ENCODE measurements at places on chromosomes 7 and 10.
A peak's percentile ranks its signal among the peaks of the same experiment; 100 is the strongest.

DNA sequence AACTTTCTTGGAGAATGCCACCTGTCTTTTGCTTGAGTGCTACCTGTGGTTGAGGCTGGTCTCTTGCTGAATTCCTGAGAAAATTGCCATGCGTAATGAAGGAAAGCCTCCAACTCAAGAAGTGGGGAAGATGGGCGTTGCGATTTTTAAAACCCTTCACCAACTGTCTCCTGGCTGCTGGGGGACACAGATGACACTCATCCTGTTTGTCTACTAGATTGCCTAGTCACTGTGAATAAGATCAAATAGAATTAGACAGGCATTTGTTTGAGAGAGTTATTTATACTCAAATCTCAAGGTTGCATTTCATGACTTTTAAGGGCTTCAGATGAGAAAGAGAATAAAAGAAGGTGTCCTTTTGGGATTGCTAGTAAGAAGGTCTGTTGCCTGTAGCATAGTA, 84.3 kb upstream of the MTPN start:
- DNase-seq: no peak

- DNase-seq: no peak
Observed at GRCh38 chr10:125840955-125841354, 17.6 kb downstream of the BCCIP start.

GRCh38 chr7:2939193-2939885, 95.2 kb upstream of the GNA12 start:
- DNase-seq: no peak

- DNase-seq: no peak
Observed at GRCh38 chr7:12518920-12519681, 51.4 kb upstream of the SCIN start.

GRCh38 chr10:124576526-124577420, 115.2 kb downstream of the LHPP start:
- no peak for DNase-seq

DNA sequence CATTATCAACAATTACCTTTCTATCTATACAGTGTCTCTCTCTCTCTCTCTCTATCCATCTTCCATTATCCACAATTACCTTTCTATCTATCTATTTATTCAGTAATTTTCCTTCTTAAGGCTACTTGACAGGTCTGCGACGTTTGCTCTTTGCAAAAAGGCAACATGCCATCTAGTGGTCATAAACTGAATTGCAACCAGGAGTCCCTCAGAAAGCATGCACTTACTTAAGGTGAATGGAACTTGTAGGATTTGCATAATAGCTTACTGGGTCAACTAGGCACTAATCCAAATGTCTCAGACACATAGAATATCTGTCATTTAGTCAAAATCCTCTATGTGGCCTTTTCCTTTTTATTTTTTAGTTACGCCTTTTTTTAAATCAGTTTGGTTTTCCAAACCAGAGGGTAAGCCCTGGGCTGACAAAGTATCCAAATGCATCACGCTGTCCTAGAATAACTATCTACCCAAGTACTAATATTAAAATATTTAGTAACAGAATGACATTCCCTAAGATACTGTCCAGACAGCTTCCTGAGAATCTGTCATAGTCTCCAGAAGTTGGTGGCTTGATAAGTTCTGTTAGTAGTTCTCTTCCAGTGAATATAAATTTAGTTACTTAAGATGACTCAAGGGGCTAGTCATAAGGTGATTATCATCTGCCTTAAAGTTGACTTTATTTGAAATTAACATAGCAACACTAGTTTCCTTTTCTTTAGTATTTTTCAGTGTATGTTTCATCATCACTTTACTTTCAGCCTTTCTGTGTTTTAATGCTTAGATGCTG, 208.3 kb downstream of the PPP1R3A start:
- DNase-seq: no peak

- no peak for DNase-seq
Observed at GRCh38 chr10:131644864-131645658, 255.7 kb upstream of the PPP2R2D start.

GRCh38 chr7:17677408-17677807, 262.9 kb downstream of the SNX13 start:
- no peak for DNase-seq

DNA sequence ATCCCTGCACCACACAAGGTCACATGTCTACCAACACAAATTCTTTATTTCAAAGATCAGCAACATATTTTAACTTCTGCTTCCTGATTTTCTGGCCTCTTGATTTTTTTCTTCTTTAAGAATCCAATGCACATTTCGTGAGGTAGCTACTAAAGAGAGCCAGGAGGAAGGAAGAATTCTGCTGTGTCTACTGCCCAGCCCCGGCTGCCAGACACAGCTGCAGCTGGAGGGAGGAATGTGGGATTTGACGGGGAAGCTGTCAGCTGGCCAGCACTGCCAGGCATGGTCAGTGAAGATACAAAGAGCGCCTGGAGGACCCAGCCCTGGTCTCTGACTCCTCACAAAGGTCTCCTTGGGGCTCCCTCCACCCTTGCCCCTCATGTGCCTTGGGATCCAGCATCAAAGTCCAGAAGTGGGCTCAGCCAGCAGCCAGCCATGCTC, 6.9 kb upstream of the AOC1 start:
- peak; percentile 23 for DNase-seq

DNA sequence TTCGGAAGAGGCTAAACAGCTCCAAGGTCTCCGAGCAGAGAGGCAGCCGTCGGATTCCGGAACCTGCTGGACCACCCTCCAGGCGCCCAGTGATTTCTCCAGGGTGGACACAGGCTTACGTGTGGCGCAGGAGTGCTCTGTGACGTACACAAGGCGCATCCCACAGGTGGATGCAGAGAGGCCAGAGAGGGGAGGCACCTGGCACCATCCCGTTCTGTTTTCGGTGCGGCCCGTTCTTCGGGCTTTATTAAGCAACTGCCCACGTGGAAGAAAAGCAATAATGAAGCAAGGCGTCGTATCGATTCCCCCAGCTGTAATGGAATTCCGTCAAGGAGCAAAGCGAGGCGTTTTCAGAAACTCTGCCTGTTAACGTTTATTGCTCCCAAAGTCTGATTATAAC, 163.6 kb downstream of the PTPRN2 start:
- no peak for DNase-seq

DNA sequence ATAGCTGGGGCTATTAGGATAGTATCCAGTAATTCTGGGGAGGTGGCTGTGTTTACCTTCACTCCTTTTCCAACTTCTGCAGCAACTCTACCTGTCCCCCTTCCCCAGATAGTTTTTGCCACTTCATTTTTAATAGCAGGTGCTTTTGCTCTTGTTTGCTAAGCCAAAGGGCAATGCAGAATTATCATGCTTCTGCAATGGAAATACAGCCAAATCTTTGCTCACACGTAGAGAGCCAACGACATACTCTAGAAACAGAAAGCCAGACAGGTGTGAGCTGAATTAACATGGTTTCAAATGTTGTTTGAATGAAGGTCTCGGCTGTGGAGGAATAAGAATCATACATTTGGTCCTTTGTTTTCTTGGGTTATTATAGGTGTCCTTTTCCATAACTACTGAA, 14.4 kb downstream of the PLEKHS1 start:
- no peak for DNase-seq

- peak; percentile 65 for DNase-seq
Observed at GRCh38 chr7:139108266-139109187, 993 bp downstream of the ZC3HAV1 start.

DNA sequence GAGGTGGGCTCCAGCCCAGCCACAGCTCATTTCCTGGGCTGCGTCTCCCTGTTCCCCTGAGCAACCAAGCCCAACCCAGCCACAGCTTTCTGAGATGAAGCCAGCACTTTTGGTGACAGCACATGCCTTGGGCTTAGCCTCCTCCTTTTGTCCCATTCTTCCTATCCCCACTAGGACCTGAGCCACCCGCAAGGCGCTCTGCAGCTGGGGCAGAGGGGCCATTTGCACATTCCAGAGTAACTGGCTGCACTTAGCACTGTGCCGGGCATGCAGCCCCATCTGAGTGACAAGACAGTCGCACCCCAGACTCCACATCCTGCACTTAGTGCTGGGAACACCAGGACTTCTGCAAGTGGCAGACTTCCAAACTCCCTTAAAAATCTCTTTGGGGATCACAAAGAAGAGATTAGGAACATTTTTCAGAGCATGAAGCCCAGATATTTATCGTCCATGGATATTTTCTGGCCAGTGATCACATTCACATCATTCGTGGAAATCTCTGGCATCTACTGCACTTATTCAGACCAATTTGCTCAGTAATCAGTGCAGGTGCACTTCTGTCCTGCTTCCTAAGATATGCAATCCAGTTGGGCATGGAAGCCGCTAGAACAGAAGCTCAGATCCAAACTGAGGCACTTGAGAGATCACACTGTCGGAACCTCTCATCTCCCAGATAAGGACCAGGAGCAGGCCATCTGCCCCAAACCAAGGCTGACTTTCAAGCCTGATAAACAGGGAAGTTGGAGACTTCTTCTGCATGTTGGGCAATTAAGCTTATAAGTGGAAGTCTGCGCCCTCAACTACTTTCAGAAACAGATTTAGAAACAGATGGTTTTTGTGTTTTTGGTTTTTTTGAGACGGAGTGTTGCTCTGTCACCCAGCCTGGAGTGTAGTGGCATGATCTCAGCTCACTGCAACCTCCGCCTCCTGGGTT, 26.4 kb downstream of the CHST15 start:
- no peak for DNase-seq

DNA sequence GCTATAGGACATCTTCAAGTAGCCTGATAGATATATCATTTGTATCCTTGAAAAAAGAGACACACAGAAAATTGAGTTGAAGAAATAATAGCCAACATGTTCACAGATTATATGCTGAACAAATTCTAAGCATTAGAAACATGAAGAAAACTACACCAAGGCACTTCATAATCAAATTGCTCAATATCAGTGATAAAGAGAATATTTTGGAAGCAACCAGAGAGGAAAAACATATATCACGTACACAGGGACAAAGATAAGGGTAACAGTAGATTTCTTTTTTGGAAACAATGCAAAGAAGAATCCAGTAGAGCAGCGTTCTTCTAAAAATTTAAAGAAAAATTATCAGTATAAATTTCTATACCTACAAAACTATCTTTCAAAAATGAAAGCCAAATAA, 6.0 kb upstream of the FRMD4A start:
- no peak for DNase-seq

DNA sequence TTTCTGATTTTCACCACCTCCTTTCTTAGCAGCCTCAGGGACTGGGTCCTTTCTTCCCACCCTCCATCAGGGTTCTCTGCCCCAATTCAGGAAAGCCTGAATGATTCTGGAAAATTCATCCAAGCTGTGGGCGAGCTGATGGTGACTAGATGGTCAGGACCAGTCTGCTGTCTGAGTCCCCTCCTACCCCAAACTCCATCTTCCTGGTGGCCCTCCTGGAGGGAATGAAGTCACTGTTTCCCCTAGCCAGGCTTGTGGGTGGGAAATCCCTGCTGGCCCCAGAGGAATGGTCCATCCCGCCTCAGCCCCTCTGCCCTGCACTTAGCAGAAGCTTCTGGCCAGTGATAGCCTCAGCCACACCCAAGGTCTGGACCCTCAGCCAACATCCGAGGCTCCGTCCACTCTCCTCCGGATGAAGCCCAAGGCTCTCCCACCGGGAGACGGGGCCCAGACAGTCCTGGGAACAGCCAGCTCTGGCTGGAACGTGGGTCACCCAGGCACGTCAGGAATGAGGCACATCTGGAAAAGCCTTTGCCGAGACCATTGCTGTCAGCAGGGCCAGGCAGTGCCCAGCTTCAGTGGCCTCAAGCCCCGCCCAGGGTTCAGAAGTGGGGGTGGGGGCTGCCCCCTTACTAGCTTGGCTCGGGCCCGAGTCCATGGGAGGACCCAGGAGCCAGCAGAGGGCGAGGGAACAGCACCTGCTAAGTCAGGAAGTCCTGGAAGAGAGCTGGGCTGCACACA, 4.0 kb upstream of the AQP1 start:
- no peak for DNase-seq

DNA sequence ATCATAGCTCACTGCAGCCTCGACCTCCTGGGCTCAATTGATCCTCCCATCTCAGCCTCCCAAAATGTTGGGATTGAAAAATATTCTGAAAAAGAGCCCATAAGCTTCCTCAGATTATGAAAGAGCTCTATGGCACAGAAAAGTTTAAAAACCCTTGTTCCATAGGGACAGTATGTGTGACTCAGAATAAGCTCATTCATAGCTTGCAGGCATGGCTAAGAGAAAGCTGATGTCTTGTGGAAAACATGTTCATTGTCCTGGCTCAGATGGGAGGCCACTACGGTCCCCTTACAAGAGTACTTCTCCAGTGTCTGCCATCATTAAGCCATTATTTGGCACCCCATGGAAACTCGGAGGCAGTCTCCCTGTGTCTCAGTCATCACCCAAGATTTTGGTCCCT, 64.0 kb downstream of the CCDC3 start:
- DNase-seq: no peak

DNA sequence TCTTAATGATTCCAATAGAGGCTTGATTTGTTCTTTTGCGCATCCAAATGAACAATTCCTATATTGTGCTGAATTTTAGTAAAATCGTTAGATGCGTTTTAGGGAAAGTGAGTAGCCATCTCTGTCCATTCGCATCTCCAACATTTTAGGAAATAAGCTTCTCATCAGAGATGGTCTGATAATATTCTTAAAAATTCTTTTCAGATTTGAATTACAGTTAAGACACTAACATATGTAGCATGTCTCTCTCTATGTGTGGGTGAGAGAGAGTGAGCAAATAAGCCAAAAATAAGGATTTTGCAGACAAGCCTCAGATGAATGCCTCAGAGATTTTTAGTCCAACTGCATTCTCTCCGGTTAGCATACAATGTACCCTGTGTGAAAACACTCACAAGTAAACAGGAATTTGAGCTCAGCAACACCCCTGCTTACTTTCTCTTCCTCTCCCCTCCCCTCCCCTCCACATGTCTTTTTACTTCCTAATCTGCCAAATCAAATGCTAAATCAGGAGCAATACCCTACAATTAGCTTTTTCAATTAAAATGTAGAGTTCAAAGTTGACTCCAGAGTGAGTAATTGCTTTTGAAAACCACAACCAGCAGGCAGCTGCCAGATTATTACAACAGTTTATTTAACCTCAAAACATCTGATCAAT, 354.4 kb downstream of the CRPPA start:
- no peak for DNase-seq

DNA sequence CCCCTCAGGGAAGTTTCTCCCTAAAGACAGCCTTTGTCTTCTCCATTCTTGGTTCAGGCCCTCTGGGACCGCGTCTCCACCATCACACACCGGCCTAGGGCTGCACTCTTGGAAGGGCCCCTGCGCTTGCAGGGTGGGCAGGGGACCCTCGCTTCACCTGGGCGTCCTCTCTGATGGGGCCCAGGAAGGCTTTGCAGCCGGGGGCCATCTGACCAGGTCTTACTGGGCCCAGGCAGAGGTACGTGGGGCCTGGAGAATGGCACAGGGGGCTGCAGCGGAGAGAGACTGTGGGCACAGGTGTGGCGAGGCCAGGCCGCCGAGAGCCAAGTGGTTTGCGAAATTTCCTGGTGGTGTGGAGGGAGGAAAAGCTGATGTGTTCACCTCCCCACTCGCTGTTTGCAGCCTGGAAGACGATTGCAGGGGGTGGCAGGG, 44.4 kb downstream of the ALOX5 start:
- DNase-seq: no peak

GRCh38 chr7:81138870-81139269, 220.0 kb upstream of the SEMA3C start:
- no peak for DNase-seq

- DNase-seq: no peak
Observed at GRCh38 chr10:132615341-132616169, 78.0 kb downstream of the INPP5A start.

All from liver (tissue), 10 donors.